ENCODE measurements at places on chromosomes 2 and 18.
A peak's percentile ranks its signal among the peaks of the same experiment; 100 is the strongest.

DNA sequence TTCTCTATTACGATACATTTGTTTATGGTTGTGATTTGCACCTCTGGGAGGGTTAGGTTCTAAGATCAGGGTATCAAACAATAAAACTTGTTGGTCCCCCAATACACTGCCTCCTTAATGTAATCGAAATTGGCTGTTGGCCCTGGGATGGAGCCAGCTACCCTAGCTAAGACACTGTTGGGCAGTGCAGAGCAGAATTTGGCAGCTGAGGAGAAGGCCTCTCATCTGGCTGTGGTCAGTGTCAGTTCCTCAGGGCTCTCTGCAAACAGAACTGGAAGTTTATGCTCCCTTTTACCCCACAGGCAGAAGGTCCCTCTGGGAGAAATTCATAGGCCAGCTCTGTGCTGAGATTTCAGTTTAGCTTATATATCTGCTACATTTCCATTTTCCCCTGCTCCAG, 8.6 kb upstream of the HAAO start:
- DNase-seq: no peak

- DNase-seq: no peak
Measured at GRCh38 chr2:66577321-66578053, 142.6 kb downstream of the MEIS1 start.

DNA sequence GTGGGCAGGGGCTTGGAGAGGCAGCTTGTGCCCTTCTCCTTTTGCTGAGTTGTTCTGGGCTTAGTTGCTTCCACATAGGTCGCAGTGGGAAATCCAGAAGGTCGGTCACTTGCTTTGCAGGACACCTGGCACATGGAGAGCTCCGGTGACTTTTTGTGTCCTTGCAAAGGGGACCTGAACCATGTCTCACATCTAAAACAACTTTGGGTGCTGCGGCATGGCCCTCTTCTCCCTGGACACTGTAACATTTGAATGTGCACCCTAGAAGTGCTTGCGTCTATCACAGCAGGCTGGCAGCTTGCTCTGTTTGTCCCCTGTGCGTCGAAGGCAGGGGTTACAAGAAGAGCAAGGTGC, 189.9 kb upstream of the TWIST2 start:
- DNase-seq: no peak

- no peak for DNase-seq
Measured at GRCh38 chr18:3264362-3264761, 2.4 kb downstream of the MYL12B start.

- DNase-seq: no peak
Measured at GRCh38 chr18:14963246-14963645, 215.3 kb downstream of the ANKRD30B start.

- DNase-seq: no peak
Measured at GRCh38 chr18:49212819-49213218, 247.6 kb downstream of the DYM start.

GRCh38 chr2:56130463-56131070, 53.2 kb upstream of the CCDC85A start:
- DNase-seq: no peak

GRCh38 chr2:234164493-234165413, 114.3 kb downstream of the SPP2 start:
- peak; percentile 74 for DNase-seq

DNA sequence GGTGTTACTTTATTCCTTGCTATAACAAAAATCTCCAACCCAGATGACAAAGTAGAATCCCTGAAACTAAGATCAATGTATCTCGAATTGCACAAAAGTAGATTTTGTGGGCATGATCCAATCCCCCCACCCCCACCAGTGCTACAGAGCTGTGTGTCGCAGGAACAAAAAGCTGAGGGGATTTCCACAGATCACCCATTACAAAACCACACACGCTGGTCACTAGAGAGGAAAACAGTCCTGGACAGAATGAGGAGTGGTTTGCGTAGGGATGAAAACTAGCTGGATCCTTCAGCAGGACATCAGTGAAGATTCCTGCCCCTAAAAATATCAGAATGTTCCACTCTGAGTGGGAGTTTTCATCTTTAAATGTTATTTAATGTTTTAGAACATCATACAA, 165.3 kb upstream of the STK17B start:
- no peak for DNase-seq

DNA sequence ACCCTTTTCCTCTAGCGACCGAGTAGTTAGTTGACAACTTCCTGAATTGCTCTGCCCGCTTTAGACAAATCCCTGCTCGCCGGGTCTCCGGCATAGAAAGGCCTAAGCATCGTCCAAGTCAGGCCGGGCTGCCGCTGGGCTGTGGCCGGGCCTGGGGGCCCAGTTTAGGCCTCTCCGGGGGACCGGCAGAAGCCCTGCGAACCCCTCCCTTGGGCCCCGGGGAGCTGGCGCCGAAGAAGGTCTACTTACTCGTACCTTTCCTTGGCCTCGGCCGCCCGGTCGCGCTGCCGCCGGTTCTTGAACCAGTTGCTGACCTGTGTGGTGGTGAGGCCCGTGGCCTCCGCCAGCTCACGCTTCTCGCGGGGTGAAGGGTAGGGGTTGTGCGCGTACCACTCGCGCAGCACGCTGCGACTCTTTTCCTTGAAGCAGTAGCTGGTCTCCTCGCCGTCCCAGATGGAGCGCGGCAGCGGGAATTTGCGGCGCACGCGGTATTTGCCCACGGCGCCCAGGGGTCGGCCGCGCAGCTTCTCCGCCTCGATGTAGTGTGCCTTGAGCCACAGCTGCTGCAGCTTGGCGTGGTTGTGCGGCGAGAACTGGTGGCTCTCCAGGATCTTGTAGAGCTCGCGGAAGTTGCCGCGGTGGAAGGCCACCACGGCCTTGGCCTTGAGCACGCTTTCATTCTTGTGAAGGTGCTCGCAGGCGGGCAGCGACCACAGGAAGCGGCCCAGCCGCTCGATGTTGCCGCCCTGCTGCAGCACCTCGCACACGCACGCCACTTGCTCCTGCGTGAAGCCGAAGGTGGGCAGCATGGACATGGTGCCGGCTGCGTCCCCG, 739 bp downstream of the SIX2 start:
- no peak for DNase-seq

- no peak for DNase-seq
Measured at GRCh38 chr2:104481341-104481740, 372.6 kb upstream of the POU3F3 start.

DNA sequence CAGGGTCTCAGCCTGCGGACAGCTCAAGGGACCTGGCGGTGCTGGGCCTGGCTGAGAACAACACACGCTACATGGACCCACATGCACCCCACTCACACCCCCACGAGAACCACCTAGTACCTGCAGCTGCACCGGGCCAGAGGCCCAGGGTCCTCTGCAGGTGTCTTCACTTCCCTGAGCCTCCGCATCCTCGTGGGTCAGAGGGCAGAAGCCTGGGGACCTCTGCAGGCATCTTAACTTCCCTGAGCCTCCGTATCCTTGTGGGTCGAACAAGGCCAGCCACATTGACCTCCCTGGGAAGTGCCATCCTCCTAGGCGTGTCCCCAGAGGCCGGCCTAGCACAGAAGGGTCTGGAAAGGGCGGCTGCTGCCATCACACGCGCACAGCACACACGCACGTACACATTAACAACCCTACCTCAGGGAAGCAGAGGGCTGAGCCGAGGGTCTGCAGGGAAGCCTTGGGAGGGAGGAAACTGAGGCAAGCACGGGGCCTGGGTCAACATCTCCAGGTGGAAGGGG, 62.5 kb upstream of the HPCAL1 start:
- no peak for DNase-seq

DNA sequence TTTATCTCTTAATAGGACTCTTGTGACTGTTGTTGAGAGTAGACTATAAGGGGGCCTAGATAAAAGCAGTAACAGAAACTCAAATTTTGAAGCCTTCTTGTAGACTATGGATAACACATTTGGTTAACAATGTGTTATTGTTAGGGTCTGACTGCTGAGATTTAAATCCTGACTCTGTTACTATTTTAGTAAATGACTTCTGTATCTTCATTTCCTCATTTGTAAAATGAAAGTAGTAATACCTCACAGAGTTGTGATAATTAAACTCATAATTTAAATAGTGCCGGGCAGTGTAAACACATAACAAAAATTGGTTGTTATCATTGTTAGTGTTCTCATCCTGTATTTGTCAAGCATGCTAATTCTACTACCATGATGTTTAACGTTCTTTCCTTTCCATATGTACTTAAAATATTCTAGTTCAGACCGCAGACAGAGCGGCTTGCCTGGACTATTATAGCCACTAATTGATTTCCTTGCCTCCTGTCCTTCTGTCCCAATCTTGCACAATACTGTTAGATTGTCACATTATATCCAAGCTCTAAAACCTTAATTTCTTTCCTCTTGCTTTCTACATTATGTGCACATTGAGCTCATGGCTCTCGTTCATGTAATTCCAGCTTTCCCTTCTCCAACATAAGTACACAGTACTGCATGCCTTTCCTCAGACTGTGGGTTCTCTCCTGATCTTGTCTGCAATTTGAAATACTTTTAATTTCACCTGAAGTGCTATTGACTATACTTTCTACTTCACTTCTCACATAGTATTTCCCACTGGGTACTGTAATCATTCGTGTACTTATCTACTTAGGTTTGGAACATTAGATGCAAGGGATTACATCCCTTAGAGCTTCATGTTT, 48.4 kb downstream of the RBBP8 start:
- DNase-seq: no peak

DNA sequence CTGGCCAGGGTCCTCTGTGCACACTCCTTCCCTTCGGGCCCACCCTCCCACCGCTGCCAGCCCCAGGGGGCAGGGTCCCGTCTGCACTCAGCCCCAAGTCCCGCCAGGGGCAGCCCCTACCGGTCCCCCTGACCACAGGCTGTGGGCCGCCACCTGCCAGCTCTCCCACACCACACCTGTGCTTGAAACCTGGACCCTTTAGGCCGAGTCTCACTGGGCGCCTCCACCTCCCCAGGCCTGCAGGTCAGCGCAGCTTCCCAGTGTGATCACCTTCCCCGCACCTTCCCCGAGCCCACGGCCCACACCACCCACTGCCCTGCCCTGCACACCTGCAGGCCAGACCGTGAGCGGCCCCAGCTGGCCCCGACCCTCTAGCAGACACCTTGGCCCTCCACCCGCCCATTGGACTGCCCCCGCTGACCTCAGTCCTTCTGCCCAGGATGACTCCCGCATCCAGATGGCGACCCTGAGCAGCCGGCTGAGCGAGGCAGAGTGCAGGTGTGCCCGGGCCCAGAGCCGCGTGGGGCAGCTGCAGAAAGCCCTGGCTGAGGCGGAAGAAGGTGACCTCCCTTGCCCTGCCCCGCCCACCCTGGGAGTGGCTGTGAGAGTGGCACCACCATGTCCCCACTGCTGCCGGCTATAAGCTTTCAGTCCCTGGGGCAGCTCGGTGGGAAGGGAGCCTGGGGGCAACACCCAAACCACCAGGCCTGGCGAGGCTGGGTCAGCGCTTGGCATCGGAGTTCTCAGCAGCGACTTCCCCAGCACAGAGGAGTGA, 31.3 kb upstream of the SNED1 start:
- DNase-seq: no peak

DNA sequence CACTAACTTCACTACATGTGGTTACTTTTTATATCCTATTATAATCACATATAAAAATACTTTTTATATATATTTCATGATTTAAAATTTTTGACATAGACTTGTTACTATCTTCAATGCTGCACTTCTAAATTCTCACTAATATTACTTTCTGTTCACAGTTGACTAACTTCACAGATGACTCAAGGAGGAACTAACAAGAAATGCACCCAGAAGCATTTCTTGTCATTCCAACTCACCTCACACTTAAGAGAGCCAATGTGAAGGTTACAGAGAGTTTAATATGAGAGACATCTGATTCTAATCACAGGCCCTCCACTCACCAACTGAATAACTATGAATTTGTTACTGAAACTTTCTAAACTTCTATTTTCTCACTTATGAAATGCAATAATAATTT, 399.8 kb upstream of the SLC8A1 start:
- DNase-seq: no peak

- no peak for DNase-seq
Measured at GRCh38 chr2:20231159-20231558, 6.2 kb upstream of the SDC1 start.

GRCh38 chr2:230666446-230666845, 46.2 kb upstream of the CAB39 start:
- no peak for DNase-seq

GRCh38 chr2:235135990-235136561, 184.3 kb downstream of the SH3BP4 start:
- DNase-seq: peak; percentile 29

GRCh38 chr2:201322772-201323171, 34.4 kb downstream of the FLACC1 start:
- DNase-seq: no peak

GRCh38 chr18:42578792-42579191, 536.7 kb downstream of the RIT2 start:
- no peak for DNase-seq

DNA sequence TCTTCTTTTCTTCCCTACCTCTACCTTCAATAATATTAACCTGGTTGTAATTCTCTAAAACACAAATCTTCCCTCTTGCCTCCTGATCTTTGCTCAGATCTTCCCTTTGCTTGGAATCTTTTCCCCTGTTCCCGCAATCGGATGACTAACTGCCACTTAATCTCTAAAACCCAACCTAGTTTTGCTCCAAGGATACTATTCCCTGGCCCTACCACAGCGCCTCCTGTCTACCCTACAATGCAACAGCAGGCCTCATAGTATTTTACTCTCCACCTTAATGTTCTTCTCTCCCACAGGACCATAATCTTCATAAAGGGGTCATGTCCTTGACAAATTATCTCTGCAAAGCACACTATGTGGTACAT, 246.8 kb upstream of the TNP1 start:
- DNase-seq: no peak

DNA sequence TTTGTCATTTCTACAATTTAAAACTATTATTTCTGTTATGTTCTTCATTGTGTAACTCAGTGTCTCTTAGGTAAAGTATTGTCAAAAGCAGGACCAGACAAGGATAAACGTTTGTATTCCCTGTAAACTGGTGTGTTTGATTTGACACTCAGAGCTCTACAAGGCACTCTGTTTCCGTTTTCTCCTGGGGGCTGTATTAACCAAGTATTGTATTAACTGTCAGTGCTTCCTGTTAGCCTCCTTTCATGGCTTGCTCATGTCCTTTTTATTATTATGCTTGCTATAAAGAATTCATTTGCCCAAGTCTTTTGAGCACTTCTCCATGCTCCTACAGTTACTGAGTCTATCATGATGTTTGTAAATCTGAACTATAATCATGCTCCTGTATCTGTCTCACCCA, 323.7 kb downstream of the LPIN1 start:
- no peak for DNase-seq

DNA sequence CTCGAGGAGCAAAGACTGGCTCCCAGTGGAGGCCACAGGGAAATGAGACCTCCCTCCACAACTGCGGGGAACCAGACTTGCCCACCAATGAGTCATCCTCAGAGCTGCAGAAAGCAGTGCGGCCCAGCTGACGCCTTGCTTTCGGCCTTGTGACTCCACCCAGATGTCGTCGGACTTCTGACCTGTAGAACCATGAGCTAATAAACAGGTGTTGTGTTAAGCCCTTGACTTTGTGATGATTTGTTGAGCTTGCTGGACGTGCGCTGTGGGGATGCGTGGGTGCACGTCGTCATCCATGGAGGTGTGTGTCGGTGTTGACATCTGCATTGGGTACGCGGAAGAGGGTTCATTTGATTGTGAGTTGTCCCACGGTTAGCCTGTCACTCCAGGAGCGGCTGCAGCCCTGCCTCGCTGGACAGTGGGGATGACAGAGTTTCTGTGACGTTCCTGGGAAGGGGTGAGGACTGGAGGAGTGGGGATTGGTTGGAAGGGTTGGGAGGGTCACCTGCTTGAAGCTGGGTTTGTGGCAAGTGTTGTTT, 154.1 kb downstream of the SH3BP4 start:
- DNase-seq: no peak
